Omental fat pad (tissue), 4 donors: ENCODE measurements at places on chromosomes 13 and 19. TPM values are rescaled to one million over a fixed set of nuclear protein-coding genes. Genes with fewer than 3 reads are reported as not detected.

- DNase-seq, result peak; percentile 46
Measured at GRCh38 chr19:19105365-19106055, 32.8 kb downstream of the TMEM161A start.

DNA sequence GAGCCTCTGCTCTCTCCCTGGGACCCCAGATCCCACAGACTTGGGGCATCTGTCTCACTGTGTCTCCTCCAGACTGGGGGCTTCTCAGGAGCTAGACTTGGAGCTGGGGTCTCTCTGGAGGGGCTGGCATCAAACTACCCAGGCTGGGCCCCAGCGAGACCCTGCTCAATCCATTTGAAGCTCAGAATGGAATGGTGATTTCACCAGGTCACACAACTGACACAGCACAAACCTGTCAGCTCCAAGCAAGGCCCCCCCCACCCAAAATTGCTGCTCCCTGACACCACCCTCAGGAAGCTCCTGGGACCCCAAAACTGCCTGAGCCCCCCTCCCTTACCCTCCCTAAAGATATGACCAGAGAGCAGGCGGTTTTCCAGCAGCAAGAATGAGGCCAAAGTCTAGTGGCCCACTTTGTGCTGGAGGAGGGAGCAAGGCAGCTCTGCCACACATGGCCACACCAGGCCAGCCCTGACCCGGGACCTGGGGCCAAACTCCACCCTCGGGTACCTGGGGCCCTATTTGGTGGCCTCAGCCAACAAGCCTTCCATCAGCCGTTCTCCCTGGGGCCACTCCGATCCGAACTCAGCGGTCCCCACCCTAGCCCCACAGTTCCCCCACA is 2.4 kb downstream of the NR2F6 start:
- no peak for DNase-seq

FCER2 gene
- total RNA-seq, result 0.94 TPM

DNA sequence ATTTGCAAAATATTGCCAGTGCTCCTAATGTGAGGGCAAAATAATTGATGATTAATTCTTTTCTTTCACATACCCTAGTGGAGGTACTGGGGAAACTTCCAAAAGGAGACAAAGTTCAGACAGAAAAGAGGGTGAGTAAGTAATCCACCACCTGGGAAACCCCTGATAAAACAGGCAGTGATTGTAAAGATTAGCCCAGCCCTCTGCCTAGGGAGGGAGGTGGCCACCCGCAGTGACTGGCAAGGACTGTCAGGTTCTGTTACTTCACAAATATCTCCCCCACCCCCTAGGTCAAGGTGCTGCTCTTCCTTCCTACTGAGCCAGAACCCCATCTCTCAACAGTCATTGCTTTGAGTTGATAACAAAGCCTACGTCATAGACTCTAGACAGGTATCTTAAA is 239.7 kb downstream of the DNAJC15 start:
- no peak for DNase-seq

TTYH1 gene
- not detected for total RNA-seq

RASIP1 gene
- 60.8 TPM for total RNA-seq

DNA sequence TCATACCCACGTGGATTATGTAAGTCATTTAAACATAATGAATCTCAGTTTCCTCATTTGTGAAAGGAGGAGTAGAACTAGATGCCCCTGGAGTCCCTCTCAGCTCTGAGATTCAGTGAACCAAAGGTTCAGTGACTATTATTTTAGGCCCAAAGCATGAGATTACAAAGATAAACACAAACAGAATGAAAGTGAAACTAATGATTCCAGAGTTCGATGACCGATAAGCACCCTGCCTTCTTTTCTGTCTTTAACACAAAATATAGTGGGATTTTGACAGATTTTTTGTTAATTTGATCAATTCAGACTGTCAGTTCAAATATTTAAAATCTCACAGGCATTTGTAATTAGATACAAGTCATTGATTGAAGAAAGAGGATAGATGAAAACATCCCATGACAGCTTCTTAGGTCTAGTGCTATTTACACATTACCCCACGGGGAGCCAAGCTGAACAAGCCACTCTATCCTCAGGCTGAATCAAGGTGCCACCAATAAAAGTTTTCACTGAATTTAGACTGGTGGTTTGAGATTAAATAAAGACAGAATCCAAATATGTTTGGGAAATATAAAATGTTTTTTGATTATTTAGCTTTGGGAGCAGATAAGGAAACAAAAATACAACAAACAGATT is 64.6 kb upstream of the RAP2A start:
- no peak for DNase-seq

GSX1 gene
- not detected for total RNA-seq

PLIN3 gene
- total RNA-seq, result 34.0 TPM

DNA sequence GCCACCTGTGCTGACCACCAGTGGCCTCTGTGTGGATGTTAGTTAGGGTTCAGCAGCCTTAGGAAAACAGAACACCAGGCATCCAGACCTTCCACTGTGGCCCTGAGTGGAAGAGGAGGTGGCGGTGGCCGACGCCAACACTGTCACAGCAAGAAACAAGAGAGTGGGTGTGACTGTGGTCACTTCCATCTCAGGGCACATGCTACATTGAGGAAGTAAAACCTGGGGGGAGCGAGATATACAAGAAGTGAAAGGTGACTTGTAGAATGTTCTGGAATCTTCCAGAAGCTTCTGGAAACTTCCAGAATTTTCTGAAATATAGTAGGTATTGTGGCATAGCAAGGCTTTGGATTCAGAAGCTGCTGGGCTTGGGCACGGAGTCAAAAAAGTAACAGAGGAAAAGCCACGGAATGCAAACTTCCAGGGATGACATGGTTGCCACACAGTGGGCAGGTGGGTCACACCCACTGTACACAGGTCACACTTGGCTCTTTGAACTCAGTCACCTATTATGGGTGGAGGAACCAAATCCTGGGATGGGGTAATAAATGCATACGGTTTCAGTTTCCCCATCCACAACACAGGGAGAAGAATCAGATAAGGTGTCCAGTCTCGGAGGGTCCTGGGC is 24.3 kb downstream of the GNG7 start:
- DNase-seq, result no peak

PSG7 gene
- not detected for total RNA-seq
